ENCODE measurements at places on chromosomes 16 and 17.

GRCh38 chr17:34290586-34290985 is 5.0 kb downstream of the CCL11 start:
- no peak for DNase-seq

- no peak for DNase-seq
Observed at GRCh38 chr17:8940866-8941471, 24.5 kb downstream of the PIK3R5 start.

DNA sequence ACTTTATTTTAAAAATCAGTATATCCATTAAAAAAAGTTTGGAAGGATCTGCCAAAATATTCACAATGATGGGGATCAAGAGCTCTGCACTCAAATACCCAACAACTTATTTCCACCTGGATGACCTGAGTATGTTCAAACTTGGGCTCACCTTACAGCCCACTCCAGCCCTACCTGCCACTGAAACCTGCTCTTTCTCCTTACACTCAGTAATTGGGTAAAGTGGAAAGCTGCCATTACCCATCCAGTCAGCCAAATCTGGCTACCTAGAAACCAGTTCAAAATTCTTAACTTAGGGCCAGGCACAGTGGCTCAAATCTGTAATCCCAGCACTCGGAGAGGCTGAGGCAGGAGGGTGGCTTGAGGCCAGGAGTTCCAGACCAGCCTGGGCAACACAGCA is 9.6 kb downstream of the VPS53 start:
- no peak for DNase-seq

DNA sequence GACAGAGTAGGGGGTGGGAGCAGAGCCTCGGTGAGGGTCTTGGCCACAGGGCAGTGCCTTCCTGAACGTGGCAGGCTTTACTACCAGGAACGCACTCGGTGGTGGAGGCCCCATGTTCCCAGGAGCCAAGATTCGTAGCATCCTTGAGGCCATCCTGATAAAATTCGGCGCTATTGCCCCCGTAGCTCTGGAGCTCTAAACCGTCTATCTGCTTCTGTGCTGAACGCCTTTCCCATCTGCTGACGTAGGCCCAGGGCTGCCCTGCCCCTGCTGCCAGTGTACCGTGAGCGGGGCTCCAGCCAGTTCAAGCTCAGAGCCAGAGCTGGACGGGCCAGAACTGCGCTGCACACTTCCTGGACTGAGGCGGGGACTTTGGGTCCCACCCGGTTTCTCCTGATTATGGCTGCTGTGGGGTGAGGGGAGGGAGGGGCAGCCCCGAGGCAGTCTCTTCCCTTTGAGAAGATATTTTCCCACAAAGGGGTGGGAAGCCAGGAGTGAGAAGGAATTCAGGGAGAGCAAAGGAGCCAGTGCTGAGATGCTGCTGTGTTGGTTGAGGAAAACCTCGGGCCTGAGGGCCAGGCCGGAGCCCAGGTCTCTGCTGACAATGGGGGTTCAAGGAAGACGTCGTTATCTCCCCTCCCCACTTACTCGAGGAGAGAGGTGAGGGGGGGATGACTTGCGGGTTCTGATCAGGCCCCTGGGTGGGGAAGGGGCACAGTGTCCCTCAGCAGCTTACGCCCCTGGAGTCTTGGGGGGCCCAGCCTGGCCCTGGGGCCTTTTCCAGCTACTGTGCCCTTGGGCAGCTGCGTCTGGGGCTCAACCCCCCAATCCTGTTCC is 29.4 kb downstream of the OR1D5 start:
- no peak for DNase-seq

DNA sequence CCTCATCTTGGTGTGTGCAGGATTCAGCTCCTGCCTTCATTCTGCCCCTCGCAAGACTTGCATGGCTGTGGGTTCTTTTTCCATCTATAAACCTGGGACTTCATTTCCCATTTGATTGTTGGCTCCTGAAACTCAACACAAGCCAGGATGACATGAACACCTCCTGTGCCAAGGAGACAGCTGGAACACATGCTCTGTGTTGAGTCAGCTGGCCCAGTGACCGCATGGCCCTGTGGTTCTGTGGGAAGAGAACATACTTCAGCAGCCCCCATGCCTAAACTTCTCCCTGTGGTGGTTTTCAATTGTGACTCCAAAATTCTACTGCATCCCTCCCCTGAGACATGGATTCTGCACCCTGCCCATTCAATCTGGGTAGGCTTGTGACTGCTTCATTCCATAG is 57.9 kb upstream of the FOXF1 start:
- no peak for DNase-seq

GRCh38 chr16:89511374-89511773 is 3.2 kb downstream of the SPG7 start:
- no peak for DNase-seq

All from retinal pigment epithelial cell (primary cell).